Large intestine (tissue), 12 donors: ENCODE measurements at places on chromosomes 11 and 22. TPM values are rescaled to one million over a fixed set of nuclear protein-coding genes. Genes with fewer than 3 reads are reported as not detected.
A peak's percentile ranks its signal among the peaks of the same experiment; 100 is the strongest.

DNA sequence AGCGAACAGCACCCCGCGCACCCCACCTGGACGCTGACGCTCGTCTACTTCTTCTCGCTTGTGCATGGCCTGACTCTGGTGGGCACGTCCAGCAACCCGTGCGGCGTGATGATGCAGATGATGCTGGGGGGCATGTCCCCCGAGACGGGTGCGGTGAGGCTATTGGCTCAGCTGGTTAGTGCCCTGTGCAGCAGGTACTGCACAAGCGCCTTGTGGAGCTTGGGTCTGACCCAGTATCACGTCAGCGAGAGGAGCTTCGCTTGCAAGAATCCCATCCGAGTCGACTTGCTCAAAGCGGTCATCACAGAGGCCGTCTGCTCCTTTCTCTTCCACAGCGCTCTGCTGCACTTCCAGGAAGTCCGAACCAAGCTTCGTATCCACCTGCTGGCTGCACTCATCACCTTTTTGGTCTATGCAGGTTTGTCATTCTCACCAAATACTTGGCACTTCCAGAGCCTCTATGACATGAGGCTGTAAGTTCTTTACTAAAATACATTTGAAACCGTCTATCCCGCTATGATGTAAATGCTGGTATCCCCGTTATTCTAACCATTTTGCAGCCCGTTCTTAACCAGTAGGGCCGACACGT is 535 bp downstream of the AQP11 start:
- DNase-seq: peak; percentile 38

GRCh38 chr11:103947546-103947919 is 88.9 kb upstream of the DDI1 start:
- no peak for DNase-seq

DNA sequence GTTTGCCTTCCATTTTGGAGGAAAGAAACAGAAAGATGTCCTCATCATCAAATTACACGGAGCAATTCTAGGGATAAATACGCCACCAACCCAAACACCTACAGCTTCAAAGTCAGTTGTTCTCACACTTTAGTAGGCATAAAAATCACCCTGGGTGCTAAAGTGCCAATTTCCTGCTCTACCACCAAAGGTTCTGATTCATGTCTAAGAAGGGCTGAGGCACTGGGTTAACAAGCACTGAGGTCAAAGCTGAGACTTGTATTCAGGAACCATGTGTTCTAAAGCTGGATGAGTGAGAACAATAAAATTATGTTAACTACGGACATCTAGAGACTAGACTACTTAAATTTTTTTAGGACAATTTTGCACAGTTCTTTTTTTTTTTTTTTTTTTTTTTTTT is 127.6 kb downstream of the MPPED2 start:
- no peak for DNase-seq

GRCh38 chr11:112996994-112997393 is 35.8 kb downstream of the NCAM1 start:
- no peak for DNase-seq

GRCh38 chr11:44600261-44600660 is 34.8 kb downstream of the CD82 start:
- DNase-seq: no peak

The DSCAML1 gene
- 1.6 TPM for polyA plus RNA-seq
